ENCODE measurements at places on chromosomes 5 and 9. TPM values are rescaled to one million over a fixed set of nuclear protein-coding genes. Genes with fewer than 3 reads are reported as not detected.

- DNase-seq: no peak
These were observed 53.4 kb upstream of the PTCH1 start for GRCh38 chr9:95570150-95570549.

GRCh38 chr5:112062181-112062580, 305.2 kb upstream of the NREP start:
- no peak for DNase-seq

The CAMK4 gene
- total RNA-seq: 165 TPM

- no peak for DNase-seq
These were observed 51.1 kb upstream of the CDKN2AIPNL start for GRCh38 chr5:134462761-134463160.

DNA sequence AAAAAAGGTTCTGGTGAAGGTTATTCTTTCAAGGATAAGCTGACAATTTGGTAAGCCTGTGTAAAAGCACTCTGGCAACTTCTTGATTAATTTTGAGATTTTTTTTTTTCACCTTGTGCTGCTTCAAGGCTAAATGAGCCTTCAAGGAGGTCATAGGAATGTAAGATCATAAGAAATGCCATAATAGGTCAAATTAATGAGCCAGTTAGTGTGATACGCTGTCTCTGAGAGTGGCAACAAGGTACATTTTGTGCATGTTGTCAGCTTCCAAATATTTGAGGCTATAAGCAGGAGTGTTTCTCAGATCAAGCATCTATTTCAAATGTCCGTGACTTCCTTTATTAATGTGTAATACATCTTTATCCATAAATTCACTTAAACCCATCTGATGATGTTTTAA, 72.3 kb upstream of the CDH6 start:
- no peak for DNase-seq

DNA sequence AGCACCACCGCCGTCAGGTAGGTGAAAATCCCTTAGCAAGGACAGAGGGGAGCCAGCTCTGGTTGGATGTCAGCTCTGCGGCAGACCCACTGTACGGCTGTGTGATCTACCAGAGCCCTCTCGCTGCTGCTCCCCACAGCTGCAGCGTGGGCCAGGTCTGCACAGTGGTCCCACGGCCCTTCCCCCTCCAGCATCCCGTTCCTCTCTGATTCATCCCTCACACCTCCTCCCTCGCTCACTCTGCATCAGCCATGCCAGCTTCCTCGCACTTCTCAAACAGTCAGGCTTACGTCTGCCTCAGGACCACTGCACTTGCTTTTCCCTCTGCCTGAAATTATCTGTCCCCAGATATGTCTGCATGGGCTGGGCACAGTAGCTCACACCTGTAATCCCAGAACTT, 26.6 kb upstream of the CFAP157 start:
- DNase-seq: no peak

DNA sequence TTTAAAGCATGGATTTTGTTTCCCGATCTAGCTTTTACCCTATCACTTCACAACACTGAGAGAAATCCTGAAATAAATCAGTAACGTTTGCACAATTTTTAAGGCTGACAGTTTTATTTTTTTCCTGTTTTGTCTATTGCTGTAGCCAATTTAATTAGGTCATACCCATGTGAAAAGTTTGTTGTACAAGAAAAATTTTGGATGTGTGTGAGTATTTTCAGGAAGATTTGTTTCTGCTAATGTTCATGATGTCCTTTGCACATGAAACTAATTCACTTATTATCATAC, 237.8 kb downstream of the ARRDC3 start:
- no peak for DNase-seq

- no peak for DNase-seq
These were observed 196.5 kb upstream of the NREP start for GRCh38 chr5:111953351-111954127.

- no peak for DNase-seq
These were observed 309.6 kb upstream of the CCNH start for GRCh38 chr5:87722286-87722685.

DNA sequence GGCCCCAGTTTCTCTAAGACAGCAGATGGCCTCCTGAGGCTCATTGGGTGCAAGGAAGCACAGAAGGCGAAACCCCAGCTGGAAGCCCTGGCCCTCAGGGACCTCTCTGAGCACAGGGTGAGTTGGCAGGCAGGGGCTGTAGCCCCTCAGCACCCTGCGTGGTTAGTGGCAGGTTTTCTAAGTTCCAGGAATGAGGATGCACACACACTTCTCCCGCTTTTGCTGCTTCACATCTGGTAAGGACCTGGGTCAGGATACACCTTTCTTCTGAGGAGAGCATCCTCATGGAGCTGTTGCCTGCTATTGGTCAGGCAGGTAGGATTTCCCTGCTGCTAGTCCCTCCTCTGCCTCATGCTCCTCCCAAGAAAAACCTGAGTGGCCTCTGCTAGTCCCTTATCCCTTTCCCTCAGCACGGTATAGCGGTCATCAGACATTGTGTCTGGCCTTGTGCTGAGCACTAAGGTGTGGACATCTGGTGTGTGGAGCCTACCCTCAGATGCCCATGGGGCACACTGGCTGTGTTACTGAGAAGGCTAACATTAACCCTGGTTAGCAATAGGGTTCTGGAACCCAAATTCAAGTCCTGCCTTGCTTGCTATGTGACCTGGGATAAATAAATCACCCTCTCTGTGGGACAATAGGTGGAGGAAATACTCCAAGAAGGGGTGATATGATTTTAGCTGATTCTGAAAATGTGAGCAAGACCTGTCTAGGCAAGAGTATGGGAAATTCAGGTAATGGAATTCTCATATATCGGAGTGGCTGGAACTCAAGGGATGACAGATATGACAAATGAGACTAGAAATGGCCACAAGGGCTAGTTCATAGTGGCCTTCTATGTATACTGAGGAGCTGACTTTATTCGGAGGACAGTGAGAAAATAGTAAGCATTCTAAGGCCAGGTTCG, 1.6 kb downstream of the SLC22A4 start:
- DNase-seq: no peak

The GABRA6 gene
- not detected for total RNA-seq

DNA sequence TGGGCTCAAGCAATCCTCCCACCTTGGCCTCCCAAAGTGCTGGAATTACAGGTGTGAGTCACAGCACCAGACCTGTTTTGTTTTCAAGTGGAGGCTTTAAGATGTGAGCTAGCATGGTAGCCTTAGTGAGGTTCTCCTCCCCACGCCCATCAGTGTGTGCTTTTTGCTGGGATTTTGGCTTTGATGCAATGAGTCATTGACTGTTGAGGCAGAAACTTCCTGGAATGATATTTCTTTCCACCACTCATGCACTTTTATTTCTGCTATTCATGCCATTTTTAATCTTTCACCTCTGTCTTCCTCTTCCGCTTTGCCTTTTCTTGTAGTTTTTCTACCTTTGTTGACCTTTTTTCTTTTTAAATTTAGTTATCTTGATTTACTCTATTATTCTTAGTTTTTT, 4.2 kb upstream of the NFIL3 start:
- DNase-seq: no peak

Measured in CD8-positive, alpha-beta T cell (primary cell).